ENCODE measurements at places on chromosomes 6 and 20. TPM values are rescaled to one million over a fixed set of nuclear protein-coding genes. Genes with fewer than 3 reads are reported as not detected.

PDYN gene
- total RNA-seq, result not detected

SEL1L2 gene
- not detected for total RNA-seq

MLIP gene
- total RNA-seq, result 0.40 TPM

SRXN1 gene
- 17.9 TPM for total RNA-seq

GRCh38 chr6:137488150-137489045 lies 5.8 kb downstream of the OLIG3 start:
- H3K27ac ChIP-seq, result no peak overlapping the region
- H3K27me3 ChIP-seq, result peaks cover 13% of the 10 kb centered on the region
- peaks cover 4% of the 10 kb centered on the region for H3K4me1 ChIP-seq
- H3K36me3 ChIP-seq, result no peaks in the 10 kb centered on the region
- H3K4me3 ChIP-seq, result no peak overlapping the region
- DNase-seq, result no peak

- peak overlapping the region; percentile 49 for H3K4me3 ChIP-seq
- peak overlapping the region; percentile 46 for H3K27ac ChIP-seq
Observed at GRCh38 chr20:9068233-9068801, 570 bp upstream of the PLCB4 start.

DNA sequence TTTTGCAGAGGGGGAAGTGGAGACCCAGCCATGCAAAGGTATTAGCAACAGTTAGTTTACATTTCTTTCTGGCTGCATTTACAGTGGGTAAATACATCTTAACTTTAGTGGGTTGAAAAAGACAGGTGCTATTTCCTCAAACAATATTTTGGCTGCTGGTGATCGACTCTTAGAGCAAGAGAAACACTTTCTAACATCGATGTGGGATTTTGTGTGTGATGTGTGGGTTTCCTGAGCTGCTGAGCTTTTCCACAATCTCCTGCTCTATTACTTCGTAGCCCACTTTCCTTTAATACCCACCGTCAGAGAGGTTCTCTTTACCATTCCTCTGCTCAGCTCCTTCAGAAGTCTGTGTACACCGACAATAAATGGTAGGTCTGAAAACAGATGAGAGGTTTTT lies 339.0 kb downstream of the NRN1 start:
- H3K27ac ChIP-seq, result no peak overlapping the region
- peaks cover 2% of the 10 kb centered on the region for H3K4me1 ChIP-seq
- no peaks in the 10 kb centered on the region for H3K27me3 ChIP-seq
- DNase-seq, result no peak
- no peak overlapping the region for H3K4me3 ChIP-seq

- DNase-seq, result no peak
- H3K36me3 ChIP-seq, result no peaks in the 10 kb centered on the region
- H3K4me1 ChIP-seq, result no peaks in the 10 kb centered on the region
- no peak overlapping the region for H3K4me3 ChIP-seq
- H3K27ac ChIP-seq, result no peak overlapping the region
- H3K27me3 ChIP-seq, result no peaks in the 10 kb centered on the region
Observed at GRCh38 chr6:167426651-167427050, 101.8 kb downstream of the TTLL2 start.

DNA sequence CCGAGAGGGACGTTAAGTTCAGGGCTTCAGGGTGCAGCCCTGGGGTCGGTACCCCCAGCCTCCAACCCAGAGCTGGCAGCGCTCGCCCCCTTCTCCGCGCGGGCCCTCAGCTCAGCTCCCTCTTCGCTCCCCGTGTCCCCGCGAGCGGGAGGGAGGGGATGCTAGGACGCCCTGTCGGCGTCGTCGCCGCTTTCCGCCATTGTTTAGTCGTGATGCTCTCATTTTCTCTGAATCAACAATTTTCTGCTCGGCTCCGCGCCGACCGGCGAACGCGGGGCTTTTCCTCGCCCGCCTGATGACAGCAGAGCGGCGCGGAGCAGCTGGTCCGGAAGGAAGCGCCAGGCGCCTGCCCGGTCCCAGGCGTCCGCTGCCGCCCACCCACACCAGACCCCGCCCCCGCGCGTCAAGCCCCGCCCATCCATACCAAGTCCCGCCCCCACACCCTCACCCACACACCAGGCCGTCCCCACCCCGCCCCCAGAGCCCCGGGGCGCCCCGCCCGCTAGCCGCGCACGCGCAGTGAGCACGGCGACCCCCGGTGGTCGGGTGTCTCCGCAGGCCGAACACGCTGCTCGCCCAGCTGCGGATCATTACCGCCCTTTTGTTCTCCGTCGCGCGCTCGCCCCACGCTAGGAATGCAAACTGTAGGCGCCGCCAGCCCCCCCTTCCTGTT lies 50.1 kb upstream of the SLC32A1 start:
- H3K27me3 ChIP-seq, result no peaks in the 10 kb centered on the region
- H3K4me1 ChIP-seq, result peaks cover 3% of the 10 kb centered on the region
- no peaks in the 10 kb centered on the region for H3K36me3 ChIP-seq
- peak overlapping the region; percentile 30 for H3K4me3 ChIP-seq
- H3K27ac ChIP-seq, result no peak overlapping the region

- H3K4me1 ChIP-seq, result peaks cover 2% of the 10 kb centered on the region
- no peak for DNase-seq
- H3K36me3 ChIP-seq, result no peaks in the 10 kb centered on the region
- H3K4me3 ChIP-seq, result peak overlapping the region; percentile 47
- no peaks in the 10 kb centered on the region for H3K27me3 ChIP-seq
- H3K27ac ChIP-seq, result no peak overlapping the region
Observed at GRCh38 chr6:106973018-106973835, 1.3 kb downstream of the CD24 start.

GRCh38 chr6:127077886-127078285 lies 40.6 kb upstream of the RSPO3 start:
- no peaks in the 10 kb centered on the region for H3K36me3 ChIP-seq
- no peaks in the 10 kb centered on the region for H3K4me1 ChIP-seq
- H3K27ac ChIP-seq, result no peak overlapping the region
- H3K27me3 ChIP-seq, result no peaks in the 10 kb centered on the region
- H3K4me3 ChIP-seq, result no peak overlapping the region

GRCh38 chr6:114064862-114065261 lies 93.9 kb upstream of the HDAC2 start:
- no peak for DNase-seq
- H3K27me3 ChIP-seq, result no peaks in the 10 kb centered on the region
- H3K36me3 ChIP-seq, result no peaks in the 10 kb centered on the region
- H3K4me1 ChIP-seq, result no peaks in the 10 kb centered on the region

GRCh38 chr6:67506352-67506751 lies 1128.7 kb upstream of the ADGRB3 start:
- DNase-seq, result no peak
- no peak overlapping the region for H3K4me3 ChIP-seq
- no peak overlapping the region for H3K27ac ChIP-seq
- H3K36me3 ChIP-seq, result no peaks in the 10 kb centered on the region
- no peaks in the 10 kb centered on the region for H3K27me3 ChIP-seq

GRCh38 chr20:34997131-34997561 lies 41.5 kb downstream of the MYH7B start:
- no peaks in the 10 kb centered on the region for H3K27me3 ChIP-seq
- peaks cover 6% of the 10 kb centered on the region for H3K4me1 ChIP-seq
- DNase-seq, result peak; percentile 66
- no peak overlapping the region for H3K4me3 ChIP-seq
- H3K36me3 ChIP-seq, result no peaks in the 10 kb centered on the region

- H3K4me3 ChIP-seq, result no peak overlapping the region
- no peaks in the 10 kb centered on the region for H3K36me3 ChIP-seq
- no peaks in the 10 kb centered on the region for H3K4me1 ChIP-seq
- DNase-seq, result no peak
- H3K27ac ChIP-seq, result no peak overlapping the region
Observed at GRCh38 chr6:87124074-87124473, 29.2 kb upstream of the CGA start.

- no peaks in the 10 kb centered on the region for H3K4me1 ChIP-seq
- H3K27me3 ChIP-seq, result no peaks in the 10 kb centered on the region
- no peak overlapping the region for H3K4me3 ChIP-seq
- no peaks in the 10 kb centered on the region for H3K36me3 ChIP-seq
Observed at GRCh38 chr6:55617272-55617671, 38.3 kb upstream of the HMGCLL1 start.

- no peaks in the 10 kb centered on the region for H3K27me3 ChIP-seq
- H3K4me1 ChIP-seq, result peaks cover 3% of the 10 kb centered on the region
- peak overlapping the region; percentile 61 for H3K4me3 ChIP-seq
- peak; percentile 72 for DNase-seq
Observed at GRCh38 chr6:26520237-26520849, 17.8 kb upstream of the HMGN4 start.

DNA sequence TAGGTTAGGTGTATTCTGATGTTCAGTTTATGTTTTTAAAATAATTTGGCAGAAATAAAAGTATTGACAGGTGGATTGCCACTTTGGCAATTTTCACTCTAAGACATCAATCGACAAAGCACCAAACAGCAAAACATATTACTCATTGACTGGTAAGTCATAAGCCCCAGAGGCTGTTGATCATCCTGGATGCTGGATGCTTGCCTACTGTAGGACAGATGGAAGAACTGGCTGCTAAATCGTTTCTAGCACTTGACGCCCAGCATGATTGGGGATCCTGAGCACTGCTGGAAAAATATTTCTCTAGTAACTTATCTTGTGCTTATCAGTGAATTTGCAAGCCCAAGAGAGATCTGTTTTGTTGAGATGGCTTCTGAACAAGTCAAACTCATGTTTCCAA lies 1001.9 kb upstream of the FLRT3 start:
- no peaks in the 10 kb centered on the region for H3K27me3 ChIP-seq
- H3K27ac ChIP-seq, result no peak overlapping the region
- no peaks in the 10 kb centered on the region for H3K36me3 ChIP-seq
- no peaks in the 10 kb centered on the region for H3K4me1 ChIP-seq
- no peak for DNase-seq
